Aorta (tissue), 5 donors: ENCODE measurements at places on chromosomes 11 and 22. TPM values are rescaled to one million over a fixed set of nuclear protein-coding genes. Genes with fewer than 3 reads are reported as not detected.

GRCh38 chr11:2202071-2202899 is 30.7 kb upstream of the TH start:
- DNase-seq, result peak; percentile 63

- DNase-seq, result no peak
These were observed 92.2 kb upstream of the PHOX2A start for GRCh38 chr11:72336163-72336562.

DNA sequence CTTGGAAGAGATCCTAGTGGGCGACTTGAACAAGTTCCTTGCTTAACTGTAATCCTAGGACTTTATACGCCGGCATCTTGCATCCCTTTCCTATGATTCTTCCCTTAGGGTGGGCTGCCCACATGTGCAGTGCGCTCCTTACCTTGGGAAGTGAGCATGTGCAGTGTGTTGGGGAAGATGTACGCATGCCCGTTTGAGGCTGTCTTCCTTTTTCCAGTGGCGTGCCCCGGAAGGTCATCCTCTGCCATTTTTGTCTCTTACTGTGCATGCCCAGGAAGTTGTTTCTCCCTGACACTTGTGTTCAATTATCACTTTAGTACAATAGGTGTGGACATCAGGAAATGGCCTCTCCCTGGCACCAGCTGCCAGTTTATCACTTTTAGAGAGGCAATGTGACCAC is 936.5 kb downstream of the TBC1D22A start:
- no peak for DNase-seq

DNA sequence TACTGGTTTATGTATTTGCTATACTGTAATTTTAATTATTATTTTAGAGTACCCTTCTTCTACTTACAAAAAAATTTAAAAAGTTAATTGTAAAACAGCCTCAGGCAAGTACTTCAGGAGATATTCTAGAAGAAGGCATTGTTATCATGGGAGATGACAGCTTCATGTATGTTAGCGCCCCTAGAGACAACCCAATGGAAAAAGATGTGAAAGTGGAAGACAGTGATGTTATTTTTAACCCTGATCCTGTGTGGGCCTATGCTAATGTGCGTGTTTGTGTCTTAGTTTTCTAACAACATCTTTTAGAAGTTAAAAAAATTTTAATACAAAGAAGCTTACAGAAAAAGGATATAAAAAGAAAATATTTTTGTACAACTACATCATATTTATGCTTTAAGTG is 205.0 kb downstream of the FAM76B start:
- no peak for DNase-seq

DNA sequence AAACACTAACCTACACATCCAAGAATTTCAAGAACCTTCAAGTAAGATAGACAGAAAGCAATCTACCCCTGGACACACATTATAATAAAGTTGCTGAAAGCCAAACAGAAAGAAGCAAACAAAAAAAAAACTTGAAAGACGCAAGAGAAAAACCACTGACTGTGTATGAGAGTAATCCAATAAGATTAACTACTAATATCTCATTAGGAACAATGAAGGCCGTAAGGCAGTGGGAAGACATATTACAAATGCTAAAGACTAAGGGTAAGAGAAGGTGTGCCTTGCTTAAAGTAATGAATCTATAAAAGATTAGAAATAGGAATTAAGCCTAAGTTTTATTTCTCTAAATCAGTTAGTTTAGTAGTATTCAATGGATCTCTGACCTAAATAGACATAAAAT is 1109.1 kb downstream of the JRKL start:
- no peak for DNase-seq

DNA sequence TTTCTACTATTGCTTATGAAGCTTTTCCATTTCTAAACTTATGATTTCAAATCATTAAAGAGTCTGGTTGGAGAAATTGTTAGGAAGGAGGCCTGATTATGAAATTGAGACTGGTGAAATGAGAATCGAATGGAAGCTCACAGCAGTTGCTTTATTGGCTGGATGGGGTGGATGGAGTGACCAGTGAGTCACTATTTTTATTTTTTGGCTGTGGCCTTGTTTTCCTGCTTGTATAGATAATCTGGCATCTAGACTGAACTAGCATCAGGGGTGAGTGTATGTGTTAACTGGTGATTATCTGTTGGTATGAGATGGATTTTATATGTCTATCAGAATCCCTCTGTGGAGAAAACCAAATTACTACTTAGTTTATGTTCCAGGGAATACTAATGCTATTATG is 36.2 kb downstream of the UVRAG start:
- DNase-seq, result no peak

- no peak for DNase-seq
These were observed 16.6 kb upstream of the EFCAB6 start for GRCh38 chr22:43828725-43828997.

- no peak for DNase-seq
These were observed 134.2 kb downstream of the LDLRAD3 start for GRCh38 chr11:36077886-36078685.

- no peak for DNase-seq
These were observed 51.6 kb upstream of the TCF20 start for GRCh38 chr22:42321908-42322561.

- no peak for DNase-seq
These were observed 9.4 kb downstream of the HORMAD2 start for GRCh38 chr22:30089655-30089974.

- DNase-seq, result no peak
These were observed 153.4 kb downstream of the CCDC34 start for GRCh38 chr11:27209562-27210005.

- DNase-seq, result no peak
These were observed at the start of gene GRAP2 for GRCh38 chr22:39900306-39901227. GRAP2 (plus strand) TSS chr22:39901084; CDS start chr22:39947107, 46,023 bp downstream.

DNA sequence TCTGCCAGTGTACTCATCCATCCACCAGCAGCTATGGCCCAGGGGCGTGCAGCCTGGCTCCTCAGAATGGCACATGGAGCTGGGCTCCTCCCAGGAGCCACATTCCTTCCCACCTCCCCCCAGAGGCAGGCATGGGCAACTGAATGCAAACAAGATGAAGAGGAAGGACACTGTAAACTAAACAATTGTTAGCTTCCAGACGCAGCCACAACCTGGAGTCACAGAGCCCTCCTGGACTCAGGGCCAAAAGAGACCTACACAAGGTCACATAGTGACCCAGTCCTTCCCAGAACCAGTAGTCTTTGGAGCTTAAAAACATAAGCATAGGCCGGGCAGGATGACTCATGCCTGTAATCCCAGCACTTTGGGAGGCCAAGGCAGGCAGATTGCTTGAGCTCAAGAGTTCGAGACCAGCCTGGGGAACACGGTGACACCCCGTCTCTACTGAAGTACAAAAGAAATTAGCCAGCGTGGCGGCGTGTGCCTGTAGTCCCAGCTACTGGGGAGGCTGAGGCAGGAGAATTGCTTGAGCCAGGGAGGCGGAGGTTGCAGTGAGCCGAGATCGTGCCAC is 30.7 kb upstream of the CLDN5 start:
- no peak for DNase-seq

GRCh38 chr22:44088976-44089570 is 65.0 kb downstream of the PARVB start:
- DNase-seq, result no peak

- no peak for DNase-seq
These were observed 183.2 kb downstream of the CSNK2A3 start for GRCh38 chr11:11169715-11170351.

DNA sequence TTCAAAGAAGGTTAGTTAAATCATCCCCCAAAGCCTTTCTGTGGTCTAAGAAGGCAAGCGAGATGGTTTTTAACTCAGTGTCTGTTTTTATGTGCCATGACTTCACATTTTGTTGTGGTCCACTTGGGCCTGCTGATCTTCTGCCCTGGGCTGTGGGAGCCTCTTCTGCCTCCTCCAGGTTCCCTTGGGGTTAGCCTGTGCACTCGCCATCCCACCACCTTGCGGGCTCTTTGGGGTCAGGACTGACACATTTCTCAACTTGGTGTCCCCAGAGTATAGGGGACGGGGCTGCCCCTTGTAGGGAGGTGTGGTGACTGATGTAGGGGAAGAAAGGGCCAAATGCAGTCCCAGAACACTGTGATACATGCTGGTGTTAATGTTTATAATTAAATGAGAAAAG is 207.0 kb downstream of the TBC1D22A start:
- no peak for DNase-seq

- DNase-seq, result no peak
These were observed 111.5 kb downstream of the PKNOX2 start for GRCh38 chr11:125275905-125276618.

GRCh38 chr11:88300888-88301487 is 36.5 kb downstream of the CTSC start:
- DNase-seq, result no peak

DNA sequence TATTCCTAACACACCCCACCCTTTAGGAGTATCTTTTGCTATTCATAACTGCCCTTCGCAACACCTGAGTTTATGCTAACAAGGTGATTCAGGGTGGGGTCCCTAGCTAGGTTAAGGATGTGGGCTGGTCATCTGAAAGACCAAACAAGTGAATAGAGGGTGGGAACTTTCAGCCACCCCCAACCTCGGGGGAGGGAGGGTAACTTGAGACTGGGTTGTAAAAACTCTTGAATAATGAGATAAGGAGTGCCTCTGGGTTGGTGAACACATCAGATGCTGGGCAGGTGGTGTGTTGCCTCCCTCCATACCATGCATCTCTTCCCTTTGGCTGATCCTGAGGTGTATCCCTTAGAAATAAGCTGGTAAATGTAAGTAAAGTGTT is 111.5 kb downstream of the SWAP70 start:
- no peak for DNase-seq

DNA sequence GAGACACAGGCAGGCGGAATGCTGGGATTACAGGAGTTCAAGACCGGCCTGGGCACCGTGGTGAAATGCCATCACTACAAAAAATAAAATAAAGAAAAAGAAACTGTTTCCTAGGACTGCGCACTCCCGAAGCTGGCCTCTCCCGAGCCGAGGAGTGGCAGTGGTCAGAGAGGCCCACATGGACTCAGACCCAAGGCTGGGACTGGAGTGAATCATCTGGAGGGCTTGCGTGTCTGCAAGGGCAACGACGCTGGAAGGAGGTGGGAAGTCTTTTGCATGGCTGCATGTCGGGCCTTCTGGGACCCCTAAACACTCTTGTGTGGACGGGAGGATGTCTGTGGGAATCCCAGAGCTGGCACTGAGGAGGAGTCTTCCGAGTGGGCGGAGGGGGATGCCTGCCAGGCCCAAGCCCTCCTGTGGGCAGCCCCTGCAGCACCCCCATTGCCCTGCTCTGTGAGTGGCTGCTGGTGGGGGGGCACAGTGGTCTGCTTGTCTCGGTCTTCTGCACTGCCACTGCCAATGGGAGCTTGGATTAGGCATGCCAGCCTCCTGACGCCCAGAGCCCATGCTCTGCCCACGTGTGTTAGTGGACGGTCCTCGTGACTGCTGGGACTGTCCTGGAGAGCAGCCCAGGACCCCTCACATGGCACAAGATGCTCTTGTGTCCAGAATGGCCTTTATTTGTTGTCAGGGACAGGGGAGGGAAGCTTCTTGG is 1.8 kb upstream of the AP2A2 start:
- DNase-seq, result no peak

GRCh38 chr22:29815580-29815979 is 22.5 kb downstream of the ASCC2 start:
- DNase-seq, result no peak

- no peak for DNase-seq
These were observed 119.2 kb downstream of the PHF21B start for GRCh38 chr22:44890416-44891292.

DNA sequence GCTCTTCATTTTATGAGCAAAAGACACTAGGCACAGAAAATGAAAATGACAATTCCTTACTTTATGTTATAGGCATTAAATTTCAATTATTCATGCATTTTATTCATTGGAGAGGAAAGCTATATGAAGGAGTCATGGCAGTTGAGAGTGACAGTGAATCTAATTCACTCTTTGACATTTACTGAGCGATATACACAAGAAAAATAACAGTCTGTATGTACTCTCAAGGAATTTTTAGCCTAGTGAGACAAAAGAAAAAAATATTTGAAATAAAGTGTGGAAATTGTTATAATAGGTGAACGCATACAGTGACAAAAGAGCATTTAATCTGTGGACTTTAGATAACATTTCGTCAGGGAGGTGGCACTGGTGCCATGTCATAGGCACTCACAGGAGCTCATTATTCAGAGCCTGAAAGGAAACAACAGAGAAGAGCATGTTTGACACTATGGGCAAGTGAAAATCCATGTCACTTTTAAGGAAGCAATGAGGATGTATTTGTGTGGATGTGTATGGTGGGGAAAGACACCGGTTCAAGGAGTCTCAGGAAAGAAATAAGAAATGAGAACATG is 323.1 kb downstream of the LUZP2 start:
- DNase-seq, result no peak

- DNase-seq, result peak; percentile 48
These were observed 64.5 kb downstream of the MPPED1 start for GRCh38 chr22:43476341-43476740.

GRCh38 chr22:31096657-31097279 is 10.6 kb downstream of the SELENOM start:
- no peak for DNase-seq

DNA sequence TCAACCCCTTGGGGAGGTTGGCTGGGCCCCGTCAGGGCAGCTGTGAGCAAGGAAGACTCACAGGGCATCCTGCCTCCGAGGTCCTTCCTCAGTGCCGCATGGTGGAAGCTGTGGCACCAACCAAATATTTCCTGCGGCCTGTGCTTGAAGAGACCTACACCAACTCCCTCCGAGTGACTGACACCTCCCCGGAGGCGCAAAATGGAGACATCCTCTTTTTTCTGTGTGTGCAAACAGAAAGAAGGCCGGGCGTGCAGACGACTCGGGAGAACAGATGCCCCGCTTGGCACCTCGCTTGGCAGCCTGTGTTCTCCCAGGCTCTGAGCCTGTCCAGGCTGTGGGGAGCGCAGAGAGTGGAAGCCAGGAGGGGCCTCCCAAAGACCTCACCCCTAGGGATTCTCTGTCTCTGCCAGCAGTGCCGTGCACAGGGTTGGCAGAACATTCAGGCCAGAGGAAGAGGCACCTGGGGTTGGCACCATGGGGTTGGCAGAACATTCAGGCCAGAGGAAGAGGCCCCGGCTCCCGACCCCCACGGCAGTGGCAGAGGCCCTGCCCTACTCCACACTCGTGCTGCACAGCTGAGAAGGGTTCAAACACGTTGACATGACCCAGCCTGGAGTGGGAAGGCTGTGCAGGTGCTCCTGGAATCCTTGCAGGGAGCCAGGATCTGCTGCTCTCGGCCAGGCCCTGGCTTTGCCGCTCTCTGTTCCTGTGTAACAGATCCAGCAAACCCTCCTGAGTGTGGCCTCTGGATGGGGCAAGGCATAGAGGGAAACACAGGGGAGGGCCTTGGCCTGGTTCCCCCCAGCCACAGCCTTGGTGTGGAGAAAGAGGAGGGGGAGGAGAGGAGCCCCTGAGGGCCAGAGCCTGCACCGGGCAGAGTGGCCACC is 805.5 kb downstream of the BRD1 start:
- DNase-seq, result peak; percentile 30

The DUSP8 gene
- 39.3 TPM for total RNA-seq

The MMP8 gene
- 0.42 TPM for total RNA-seq

The RANGAP1 gene
- total RNA-seq, result 29.7 TPM

The CRYBB3 gene
- total RNA-seq, result 0.84 TPM

The SYT13 gene
- total RNA-seq, result 0.36 TPM

The RAC2 gene
- 19.8 TPM for total RNA-seq

The MUC5AC gene
- not detected for total RNA-seq

The PTDSS2 gene
- 19.2 TPM for total RNA-seq

The SNX32 gene
- 2.4 TPM for total RNA-seq
